Stimulated activated CD4-positive, alpha-beta T cell treated with anti-CD3 and anti-CD28 coated beads, Interleukin-15, amount 100 ng/mL, for 48 hours (primary cell): ENCODE measurements at places on chromosomes 4 and X.

GRCh38 chr4:55020131-55020530, 105.3 kb downstream of the KDR start:
- DNase-seq, result no peak

DNA sequence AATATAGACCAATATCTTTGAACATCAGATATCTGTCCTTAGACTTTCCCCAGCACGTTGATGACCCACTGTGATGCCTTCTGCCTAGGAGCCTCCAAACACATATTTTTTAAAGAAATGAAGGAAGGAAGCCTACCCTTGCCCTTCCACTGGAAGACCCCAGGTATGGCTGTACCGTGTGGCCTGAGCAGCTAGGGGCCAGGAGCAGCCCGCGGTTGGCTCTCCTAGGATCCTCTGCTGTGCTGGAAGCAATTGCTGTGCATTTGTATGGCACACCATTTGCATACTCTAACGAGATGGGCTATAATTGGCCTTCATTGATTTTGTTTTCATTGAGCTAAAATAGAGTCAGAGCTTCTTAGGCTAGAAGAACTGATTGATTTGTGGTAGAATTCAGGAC, 128.8 kb downstream of the GPAT3 start:
- DNase-seq, result no peak

DNA sequence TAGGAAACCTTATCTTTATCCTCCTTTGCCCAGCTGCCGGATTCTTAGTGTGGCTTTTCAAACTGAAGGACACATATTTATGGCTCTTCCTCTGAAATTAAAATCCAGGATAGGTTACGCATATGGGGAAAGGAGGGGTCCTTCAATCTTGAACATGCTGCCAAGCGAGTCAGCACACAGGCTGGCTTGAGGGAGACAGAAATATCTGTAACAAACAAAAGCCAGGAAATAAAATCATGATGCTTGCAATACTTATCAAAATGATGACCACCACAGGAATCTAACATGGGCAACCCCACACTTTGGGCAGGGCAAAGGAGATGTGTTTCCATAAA, 196.4 kb upstream of the LDB2 start:
- no peak for DNase-seq

DNA sequence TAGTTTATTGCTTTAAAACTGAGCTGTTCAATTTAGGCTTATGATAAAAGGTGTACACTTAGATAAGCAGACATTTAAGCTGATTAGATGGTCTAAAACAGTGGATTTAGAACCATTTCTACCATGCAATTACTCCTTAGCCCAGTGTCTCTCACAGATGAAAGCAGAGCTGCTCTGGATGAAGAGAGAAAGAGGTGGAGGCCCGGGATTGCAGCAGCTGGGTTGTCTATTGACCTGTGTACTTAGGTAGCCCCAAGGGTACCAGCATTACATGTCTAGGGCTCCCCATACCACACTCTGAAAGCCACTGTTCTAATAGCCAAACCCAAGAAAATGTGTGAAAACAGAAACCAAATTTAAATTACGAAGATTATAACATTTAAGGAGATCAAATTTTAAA, 86.0 kb upstream of the GIMD1 start:
- no peak for DNase-seq

GRCh38 chr4:189293459-189293858, 647.2 kb upstream of the FRG1 start:
- no peak for DNase-seq

DNA sequence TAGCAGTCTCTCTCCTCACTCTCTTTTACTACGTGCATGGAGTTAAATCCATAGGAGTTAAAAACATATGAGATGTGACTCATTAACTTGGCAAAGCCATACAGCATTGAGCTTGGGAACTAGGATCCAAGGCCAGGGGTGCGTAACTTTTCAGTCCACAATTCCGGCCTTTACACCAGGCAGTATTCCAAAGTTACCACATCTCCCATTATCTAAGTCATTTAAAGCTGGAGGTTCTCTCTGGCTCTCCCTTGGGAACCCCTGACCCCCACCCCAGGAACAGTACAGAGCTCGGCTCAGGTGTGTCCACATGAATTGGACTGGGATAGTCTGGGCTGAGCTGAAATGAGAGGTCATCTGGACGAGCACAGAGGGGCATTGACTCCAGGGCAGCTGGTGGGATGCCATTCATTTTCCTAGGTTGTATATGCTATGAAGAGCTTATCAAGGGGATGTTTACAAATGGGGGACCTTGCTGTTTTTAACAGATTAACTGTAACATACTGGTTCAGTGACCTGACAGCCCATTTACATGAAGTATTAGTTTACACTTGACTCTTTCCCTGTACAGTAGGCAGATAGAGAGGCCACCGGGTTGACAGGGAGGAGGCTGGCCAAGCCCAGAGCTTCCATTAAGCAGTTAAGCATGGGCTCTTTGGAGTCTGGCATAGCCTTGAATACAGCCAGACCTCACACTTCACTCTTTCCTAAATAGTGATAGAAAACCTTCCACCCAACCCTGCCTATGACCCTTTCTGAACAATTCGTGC, 128.8 kb downstream of the RAB28 start:
- DNase-seq, result no peak

DNA sequence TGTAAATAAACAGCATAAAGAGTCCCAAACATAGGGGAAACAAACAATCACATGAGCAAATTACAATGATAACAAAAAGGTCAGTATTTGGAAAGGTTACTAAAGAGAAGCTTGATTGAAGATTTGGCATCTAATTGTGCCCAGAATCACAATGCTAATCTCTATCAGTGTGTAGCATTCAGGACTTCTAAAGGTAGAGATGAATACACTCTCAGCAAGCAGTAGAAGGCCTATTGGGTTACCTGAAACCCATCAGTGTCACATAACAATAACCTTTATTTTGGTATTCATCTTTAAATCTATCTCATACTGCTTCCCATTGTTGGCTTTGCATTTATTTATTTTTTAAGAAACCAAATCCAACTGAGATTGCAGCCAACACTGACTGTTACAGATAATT, 319.5 kb downstream of the ACTRT1 start:
- DNase-seq, result no peak

GRCh38 chr4:164027805-164028204, 533.3 kb downstream of the TMA16 start:
- no peak for DNase-seq

- no peak for DNase-seq
Measured at GRCh38 chr4:87839592-87839946, 6.8 kb downstream of the MEPE start.

- no peak for DNase-seq
Measured at GRCh38 chr4:119005928-119006460, 117.3 kb downstream of the SYNPO2 start.

DNA sequence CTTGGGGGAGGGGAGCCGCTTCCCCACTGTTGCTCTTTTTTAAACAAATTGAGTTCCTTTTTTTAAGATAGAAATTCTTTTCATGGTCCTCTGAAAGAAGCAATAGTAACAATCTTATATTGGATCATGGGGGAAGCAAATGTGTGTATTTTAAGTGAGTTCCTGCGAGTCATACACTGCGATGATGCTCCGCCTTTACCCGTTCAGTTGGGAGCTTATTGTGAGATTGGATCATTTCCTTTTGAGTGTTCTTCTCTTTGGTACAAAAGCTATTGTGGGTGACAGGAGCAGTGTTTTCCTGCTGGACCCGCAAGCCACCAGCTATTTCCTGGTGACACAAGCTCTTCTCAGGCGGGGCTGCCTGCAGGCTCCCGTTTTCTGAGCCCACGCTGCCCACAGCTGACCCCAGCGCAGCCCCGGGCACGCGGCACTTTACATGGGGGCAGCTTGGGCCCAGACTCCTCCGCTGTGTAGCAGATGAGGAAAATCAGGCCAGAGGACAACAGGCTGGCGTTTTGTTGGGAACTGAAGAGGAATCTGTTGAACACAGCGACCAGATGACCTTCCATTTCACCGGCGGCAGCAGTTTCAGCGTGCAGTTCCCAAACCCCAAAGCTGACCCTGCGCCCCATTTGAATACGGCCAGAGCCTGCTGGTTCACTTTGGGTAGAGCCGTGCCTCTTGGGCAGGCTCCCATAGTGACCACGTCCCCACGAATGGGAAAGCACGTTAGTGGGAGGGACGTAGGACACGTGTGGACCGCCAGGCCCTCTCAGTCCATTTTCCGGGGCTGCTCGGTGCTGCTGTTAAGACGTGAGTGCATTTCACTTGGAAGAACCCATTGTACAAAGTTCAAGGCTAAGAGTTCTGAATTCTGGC, 12.2 kb downstream of the TADA2B start:
- no peak for DNase-seq

- DNase-seq, result no peak
Measured at GRCh38 chrX:17414839-17415238, 39.8 kb downstream of the NHS start.

DNA sequence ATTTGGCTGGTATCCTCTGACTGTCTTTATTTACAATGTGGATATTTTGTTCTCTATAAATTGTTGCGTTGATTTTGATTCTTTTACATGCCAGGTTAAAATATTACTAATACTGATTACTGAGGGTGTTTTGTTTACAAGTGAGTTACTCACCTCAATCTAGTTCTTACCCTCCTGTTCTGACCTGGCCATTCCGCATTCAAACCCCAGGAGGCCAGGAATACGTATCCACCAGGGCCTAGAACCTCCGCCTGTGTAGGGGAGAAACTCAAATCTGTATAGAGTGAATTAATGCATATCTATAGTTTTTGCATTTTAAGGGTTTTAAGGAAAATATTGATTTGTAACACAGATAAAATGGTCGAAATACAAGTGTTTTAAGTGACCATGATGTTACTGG, 2.6 kb upstream of the ZFP42 start:
- no peak for DNase-seq

GRCh38 chr4:163500586-163500985, 6.1 kb downstream of the TMA16 start:
- no peak for DNase-seq

DNA sequence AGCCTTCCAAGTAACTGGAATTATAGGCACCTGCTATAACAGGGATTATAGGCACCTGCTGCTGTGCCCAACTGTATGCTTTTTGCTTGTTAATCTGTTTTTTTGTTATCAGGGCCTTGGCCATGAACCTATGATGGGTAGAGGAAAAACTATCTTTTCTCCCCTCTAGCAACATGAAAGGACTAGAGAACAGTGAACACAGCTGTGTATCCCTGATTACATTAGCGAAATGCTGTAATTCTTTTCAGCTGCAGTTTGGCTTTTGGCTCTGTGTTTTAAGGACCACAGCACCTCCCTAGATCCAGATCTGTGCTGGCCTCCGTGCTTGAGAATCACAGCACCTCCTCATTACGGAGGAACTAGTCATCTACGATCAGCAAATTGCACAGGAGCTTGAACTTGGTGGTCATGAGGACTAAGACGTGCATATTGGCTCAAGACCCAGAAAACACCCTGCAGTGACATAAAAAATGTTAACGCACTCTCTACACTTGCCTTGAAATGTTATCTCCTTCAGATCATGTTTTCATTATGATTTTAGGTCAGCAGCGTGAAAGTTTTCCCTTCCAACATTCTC, 57.7 kb upstream of the S100G start:
- no peak for DNase-seq

GRCh38 chrX:133265331-133265730, 47.2 kb upstream of the TFDP3 start:
- DNase-seq, result no peak

DNA sequence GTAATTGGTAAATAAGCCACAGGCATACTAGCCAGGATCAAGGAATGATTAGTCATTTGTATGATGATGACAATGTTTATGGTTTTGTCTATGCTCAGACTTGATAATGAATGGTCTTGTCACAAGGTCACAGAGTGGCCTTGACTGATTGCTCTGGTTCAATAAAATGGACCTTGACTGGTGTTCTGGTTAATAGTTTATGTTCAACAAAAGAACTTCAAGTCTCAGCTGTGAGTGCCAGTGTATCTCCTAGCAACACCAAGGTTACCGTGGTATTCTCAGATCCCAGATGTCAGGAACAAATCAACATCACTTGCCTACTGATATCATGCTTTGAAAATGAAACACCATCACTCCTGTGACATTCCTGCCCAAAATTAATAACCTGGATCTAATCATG, 16.3 kb upstream of the LRAT start:
- no peak for DNase-seq

- DNase-seq, result no peak
Measured at GRCh38 chrX:2664502-2664901, 26.6 kb upstream of the CD99 start.

- DNase-seq, result no peak
Measured at GRCh38 chr4:89539797-89540711, 232.5 kb upstream of the GPRIN3 start.

GRCh38 chr4:147325571-147325981, 155.3 kb upstream of the EDNRA start:
- DNase-seq, result no peak

- DNase-seq, result no peak
Measured at GRCh38 chr4:184645904-184646610, 3.2 kb downstream of the CASP3 start.

DNA sequence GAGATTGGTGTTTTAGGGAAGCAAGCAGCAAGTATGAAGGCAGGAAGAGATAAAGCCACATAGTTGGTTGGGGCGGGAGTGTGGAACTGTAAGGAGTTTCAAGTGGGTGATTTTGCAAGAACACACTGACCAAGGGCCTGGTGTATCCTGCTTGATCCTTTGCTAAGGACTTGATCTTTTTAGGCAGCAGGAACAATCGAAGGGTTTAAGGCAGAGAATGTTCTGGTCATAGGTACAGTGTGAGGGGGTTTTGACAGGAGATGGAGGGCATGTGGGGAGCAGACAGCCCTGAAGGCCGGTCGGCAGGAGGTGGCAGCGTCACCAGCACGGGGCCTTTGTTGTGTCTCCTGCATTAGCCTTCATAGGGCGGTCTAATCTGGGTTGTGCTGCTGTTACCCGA, 54.7 kb downstream of the FAM193A start:
- no peak for DNase-seq

DNA sequence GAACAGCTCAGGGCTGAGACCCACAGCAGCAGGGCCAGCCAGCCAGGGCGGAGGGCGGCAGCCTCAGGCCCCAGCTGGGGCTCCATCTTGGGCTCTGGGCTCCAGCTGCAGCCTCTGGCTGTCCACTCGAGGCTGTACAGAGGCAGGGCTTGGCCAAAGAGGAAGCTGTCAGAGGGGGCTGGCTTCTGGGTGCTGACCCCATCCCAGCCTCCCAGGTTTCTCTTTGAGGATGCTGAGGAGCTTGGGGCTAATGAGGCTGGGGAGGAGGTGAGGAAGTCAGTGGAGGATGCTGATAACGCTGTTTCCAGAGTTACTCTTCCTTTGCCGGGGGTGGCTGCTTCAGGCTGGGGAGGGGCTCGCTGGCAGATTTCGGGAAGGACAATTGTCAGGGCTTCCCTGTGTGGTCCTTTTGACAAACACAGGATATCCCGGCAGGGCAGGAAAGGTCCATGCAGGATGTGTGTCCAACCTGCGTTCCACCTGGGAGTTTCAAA, at the start of gene DIPK2B:
DIPK2B (minus strand) TSS at position 136 of the 494 bp plus-strand sequence; CDS start at position 86, 50 bp downstream.
- DNase-seq, result no peak
